ENCODE measurements at places on chromosomes 7 and 10.

DNA sequence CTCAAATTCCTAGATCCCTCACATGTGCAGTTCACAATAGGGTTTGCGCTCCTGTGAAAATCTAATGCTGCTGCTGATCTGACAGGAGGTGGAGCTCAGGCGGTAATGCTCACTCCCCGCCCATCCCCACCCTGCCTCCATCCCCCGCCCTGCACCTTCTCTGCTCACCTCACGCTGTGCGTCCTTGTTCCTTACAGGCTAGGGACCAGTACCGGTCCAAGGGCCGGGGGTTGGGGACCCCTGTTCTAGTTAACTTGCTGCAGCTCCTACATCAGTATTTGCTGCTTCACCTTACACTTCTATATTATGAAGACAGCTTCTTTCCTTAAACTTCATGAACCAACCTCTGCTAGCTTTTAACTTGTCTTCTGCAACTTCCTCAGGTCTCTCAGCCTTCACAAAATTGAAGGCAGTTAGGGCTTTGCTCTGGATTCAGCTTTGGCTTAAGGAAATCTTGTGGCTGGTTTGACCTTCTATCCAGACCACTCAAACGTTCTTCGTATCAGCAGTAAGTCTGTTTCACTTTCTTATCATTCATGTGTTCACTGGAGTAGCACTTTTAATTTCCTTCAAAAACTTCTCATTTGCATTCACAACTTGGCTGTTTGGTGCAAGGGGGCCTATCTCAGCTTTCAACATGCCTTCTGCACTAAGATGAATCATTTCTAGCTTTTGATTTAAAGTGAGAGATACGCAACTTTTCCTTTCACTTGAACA lies 1.7 kb upstream of the TNKS2 start:
- peak; percentile 62 for ATAC-seq

DNA sequence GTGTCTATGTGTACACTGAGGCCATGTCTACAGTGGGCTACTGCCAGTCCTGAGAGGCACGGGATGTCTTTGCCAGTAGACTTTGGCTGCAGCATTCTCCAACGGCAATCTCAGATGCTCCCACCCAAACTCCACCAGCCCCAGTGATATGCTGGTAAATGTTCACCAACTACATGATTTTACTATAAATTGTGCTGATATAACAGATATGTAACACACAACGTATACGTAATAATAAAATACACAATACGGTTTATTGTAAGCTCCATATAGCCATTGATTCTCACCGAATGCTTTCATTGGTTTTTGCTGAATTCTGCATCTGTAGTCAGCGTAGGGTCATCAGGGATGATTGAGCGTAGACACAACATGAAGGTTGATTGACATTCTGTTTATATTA lies 47.3 kb upstream of the C7orf33 start:
- no peak for ATAC-seq

DNA sequence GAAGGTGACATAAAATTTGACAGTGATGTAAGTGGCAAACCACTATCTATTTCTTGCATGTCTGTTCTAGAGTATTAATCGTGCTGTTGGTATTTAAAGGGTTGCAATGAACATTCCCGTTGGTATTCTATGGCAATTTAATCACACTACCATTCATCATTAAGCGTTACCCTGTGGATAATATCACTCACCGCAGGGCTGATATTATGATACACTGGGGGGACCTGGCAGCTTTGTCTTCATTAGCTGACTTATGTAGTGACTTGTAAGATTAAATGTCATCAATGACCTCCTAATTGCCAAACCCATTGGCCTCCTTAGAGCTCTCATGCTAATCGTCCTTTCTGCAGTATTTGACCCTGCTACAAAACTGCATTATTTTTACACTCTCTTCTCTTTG lies 624.5 kb upstream of the VSTM2A start:
- no peak for ATAC-seq

- ATAC-seq, result no peak
Observed at GRCh38 chr7:10475940-10476641, 497.6 kb upstream of the PHF14 start.

DNA sequence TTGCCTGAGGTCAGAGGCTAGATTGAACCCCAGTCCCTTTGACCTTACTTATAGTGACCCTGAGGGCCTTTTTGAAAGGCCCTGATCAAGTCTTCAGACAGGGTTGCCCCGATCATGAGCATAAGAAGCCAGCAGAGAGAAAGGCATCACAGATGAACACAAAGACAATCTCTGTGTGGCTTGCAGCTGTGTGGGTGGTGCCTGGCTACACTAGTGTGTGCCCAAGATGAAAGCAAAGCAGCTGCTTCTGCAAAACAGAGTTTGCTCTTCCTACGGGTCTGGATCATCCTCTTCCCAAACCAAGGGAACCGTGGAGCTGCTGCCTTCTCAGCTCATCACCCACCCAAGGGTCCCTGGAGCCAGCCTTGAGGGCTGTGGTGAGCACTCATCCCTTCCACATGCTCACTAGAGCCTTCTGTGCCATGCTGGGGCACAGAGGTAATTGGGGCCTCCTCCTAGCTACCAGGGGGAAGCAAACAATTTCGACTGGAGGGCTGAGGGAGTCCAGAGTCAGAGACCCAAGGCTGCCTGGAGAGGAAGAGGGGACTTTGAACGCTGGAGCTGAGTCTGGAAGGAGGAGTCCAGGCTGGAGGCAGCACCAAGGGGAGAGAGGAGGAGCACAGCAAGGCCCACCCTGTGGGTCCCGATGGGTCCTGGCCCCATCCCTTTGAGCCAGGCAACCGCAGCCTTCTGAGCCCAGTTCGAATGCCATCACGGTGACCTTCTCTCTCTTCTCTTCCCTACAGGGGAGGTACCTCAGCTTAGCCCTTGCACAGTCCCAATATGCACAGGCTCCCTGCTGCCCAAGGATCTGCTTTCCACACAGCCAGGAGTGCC lies 42.3 kb downstream of the ANTXRL start:
- peak; percentile 28 for ATAC-seq

DNA sequence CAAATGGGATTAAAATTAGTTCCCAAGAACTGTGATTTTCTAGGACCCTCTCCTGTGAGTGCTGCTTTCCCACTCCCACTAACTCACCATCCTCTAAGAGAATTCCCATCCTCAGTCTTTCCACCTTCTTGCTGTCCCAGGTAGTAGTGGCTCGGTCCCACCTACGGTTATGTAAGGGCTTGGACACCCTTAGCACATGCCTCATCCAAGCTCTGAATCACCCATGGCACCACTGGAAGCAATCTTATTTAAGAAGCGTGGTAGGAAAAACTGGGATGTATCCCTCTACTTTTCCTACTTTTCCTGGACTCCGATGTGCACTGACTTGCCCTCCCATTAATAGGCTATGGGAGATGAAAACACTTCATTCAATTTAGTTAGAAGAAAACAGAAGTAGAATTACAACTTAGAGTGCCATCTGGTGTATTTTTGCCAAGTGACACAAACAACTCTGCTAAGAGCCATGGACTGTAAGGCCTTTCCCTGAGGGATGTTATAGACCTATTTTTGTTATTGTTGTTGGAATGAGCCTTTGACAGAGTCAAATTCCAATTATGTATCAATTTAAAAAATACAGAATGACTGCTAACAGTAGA lies 13.7 kb upstream of the ANKRD22 start:
- ATAC-seq, result no peak

GRCh38 chr7:128395748-128396147 lies 14.0 kb downstream of the IMPDH1 start:
- ATAC-seq, result no peak

DNA sequence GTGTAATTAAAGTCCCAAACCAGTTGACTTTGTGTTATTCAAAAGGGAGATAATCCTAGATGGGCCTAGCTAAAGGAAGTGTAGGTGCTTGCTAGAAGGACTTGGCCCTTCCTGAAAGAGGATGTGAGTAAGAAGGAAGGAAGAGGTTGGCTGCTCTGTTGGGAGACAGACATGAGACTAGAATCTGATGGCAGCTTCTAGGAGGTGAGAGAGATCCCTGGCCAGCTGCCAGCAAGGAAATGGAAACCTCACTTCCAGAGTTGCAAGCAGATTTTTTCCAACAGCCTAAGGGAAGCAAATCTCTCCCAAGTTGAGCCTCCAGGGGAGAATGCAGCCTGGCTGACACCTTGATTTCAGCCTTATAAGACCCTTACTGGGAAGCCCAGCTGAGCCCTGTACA lies 368.4 kb upstream of the ZMIZ1 start:
- no peak for ATAC-seq

GRCh38 chr10:102735065-102735562 lies 8.6 kb upstream of the WBP1L start:
- ATAC-seq, result no peak

- ATAC-seq, result no peak
Observed at GRCh38 chr7:2117646-2118045, 115.1 kb downstream of the MAD1L1 start.

- no peak for ATAC-seq
Observed at GRCh38 chr10:114893251-114893650, 44.7 kb upstream of the TRUB1 start.

DNA sequence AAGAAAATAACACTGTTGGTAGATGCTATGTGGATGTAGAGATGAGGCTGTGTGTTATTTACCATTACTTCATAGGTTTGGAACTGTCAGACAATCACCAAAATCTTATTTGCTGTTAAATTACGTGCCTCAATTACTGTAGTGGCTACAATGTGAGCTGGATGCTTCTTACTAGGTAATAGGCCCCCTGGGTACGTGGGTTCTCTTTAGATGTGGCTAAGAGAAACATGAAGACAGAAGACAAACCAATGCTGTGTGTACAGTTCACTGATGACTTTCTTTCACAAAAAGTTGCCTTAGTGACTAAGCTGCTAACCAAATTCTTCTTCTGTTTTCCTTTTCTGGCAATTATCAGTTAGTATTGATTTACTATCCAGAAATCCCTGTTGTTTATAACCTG lies 144.6 kb downstream of the SEMA3E start:
- no peak for ATAC-seq

DNA sequence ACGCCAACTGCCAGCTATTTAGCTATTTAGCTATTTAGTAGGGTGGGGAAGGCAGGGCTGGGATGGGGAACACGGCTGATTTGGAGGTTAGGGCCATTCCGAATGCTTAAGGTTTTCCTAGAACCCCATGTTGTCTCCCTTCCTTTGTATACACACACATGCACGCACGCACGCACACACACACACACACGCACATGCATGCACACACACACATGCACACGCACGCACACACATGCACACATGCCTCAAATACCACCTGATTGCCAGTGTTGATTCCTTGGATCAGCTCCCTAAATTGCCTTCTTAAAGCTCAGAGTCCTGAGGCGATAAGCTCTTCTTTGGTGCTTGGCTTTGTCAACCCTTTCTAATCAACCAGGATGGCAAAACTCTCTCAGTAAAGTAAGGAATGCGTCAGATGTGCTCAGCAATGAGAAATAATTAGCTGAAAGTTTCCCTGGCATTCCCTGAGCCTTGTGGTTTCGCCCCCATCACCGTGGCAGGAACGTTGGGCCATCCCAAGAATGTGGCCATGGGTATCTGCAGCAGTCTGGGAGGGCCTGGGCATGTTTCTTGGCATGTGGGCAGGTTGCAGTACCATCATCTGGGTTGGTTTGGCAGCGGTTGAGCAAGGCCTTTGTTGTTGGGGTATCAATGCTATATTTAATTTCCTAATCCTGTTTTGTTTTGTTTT lies 305.6 kb downstream of the LRMDA start:
- ATAC-seq, result no peak

- no peak for ATAC-seq
Observed at GRCh38 chr7:77441046-77441445, 24.9 kb upstream of the GSAP start.

- ATAC-seq, result no peak
Observed at GRCh38 chr10:132977807-132978206, 35.4 kb upstream of the CFAP46 start.

- no peak for ATAC-seq
Observed at GRCh38 chr10:66550351-66550750, 375.5 kb upstream of the LRRTM3 start.

GRCh38 chr10:67816719-67817118 lies 21.3 kb downstream of the DNAJC12 start:
- no peak for ATAC-seq

DNA sequence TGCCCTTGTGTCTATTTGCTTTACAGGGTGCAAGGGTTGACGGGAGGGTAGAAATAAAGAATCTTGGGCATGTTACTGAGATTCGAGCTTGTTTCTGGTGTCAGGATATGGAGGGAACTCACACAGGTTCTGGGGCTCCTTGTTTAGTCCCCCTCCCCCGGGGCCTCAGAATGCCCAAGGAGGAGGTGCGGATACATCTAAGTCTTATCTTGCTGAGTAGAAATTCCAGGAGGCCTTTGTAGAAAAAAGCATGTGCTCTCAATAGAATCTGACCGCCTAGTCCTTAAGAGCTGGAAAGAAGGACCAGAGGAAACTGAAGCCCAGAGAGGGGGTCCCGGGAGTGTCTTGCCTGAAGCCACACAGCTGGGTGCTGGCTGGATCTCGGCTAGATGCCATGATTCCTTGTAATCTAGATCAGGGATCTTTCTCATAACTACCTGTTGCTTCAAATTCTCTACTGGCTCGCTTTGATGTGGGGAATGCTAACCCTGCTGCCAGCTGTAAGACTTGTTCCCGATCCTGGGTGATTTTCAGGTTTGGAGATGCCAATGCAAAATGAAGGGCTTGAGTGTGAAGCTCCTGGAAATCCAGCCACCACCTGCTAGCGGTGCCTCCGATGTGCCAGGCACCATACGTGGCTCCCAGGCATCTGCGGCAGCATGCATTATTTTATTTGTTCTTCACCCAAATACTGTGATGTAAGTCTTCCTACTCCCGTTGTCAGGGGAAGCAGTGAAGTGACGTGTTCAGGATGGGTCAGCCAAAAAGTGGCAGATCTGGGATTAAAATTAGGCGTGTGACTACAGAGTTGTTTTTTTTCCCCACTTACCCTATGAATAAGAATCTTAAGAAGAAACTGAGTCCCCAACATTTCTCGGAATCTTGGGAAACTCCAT lies 226.0 kb downstream of the TCF7L2 start:
- no peak for ATAC-seq

DNA sequence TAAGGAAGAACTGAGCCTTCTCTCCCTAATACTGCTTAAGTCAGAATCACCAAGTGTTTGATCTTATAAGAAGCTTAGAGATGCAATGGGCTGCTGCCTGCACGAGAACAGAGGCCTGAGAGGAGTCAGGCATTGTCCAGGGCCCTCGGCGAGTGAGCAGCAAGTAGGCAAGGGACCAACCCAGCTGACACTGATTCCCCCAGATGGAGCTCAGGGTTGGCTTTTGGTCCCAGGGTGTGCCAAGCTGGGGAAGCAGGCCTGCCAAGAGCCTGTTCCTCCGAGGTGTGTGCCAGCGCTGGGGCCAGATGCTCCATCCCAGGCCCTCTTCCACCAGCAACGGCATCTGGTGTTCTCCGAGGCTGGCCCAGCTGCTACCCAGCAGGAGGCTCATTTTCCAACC lies 222.0 kb upstream of the ZMIZ1 start:
- ATAC-seq, result no peak

DNA sequence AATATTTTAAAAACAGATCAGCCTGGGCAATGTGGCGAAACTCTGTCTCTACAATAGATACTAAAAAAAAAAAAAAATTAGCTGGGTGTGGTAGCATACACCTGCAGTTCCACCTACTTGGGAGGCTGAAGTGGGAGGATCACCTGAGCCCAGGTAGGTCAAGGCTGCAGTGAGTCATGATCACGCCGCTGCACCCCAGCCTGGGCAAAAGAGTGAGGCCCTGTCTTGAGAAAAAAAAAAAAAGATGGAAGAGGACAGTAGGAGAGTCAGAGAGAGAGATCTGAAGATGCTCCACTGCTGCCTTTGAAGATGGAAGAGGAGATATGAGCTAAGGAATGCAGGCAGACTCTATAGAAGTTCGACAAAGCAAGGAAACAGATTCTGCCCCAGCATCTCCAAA lies 181.9 kb downstream of the CALN1 start:
- no peak for ATAC-seq
